Epithelial cell of proximal tubule (primary cell): ENCODE measurements at places on chromosomes 1 and 21. TPM values are rescaled to one million over a fixed set of nuclear protein-coding genes. Genes with fewer than 3 reads are reported as not detected.
A peak's percentile ranks its signal among the peaks of the same experiment; 100 is the strongest.

- no peak for DNase-seq
Measured at GRCh38 chr1:32954168-32954567, 10.4 kb downstream of the RNF19B start.

- DNase-seq = no peak
Measured at GRCh38 chr1:182910143-182910542, 42.8 kb downstream of the SHCBP1L start.

PLEKHA6 gene
- 10.4 and 19.9 TPM in 2 replicates for total RNA-seq

- DNase-seq = no peak
Measured at GRCh38 chr1:10709165-10709564, 87.3 kb downstream of the CASZ1 start.

GRCh38 chr21:46250146-46250725 lies 21.7 kb upstream of the LSS start:
- DNase-seq = no peak

DNA sequence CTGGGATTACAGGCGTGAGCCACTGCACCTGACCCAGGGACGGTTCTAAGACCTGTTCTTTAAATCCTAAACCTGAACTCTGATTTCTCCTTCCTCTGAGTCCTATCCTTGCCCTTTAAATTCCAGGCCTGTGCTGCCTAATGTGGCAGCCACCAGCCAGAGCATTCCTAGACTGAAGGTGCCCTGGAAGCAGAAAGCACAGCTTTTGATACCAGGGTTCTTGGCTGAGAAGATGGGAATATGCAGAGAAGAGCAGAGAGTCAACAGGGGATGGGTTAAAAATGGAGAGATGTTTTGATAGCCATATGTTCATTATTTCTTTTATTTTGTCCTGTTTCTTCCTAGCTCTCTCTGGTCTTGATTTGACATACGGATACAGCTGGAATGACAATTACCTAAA lies 49.7 kb downstream of the RYR2 start:
- DNase-seq = no peak

AIRE gene
- total RNA-seq = not detected in 2 replicates

DNA sequence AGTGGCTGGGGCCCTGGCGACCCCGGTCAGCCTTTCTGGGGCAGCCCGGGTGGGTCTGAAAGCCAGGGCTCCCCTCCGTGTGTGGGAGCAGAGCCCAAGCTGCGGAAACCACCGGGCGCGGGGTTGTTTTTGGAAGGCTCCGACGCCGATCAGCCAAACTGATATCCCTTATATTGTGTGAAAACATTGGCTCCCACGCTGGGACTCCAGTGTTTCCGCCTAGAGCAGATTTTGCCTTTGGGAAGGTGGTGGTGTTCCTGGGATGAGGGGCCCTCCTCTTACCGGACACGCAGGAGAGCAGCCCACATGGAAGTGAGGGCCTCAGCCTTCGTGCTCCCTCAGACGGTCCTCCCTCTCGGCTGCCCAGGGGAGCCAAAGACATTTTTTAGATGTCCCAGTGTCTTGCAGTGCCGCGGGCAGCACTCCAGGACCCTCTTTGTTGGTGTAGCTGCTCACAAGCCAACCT lies 54.3 kb downstream of the NGF start:
- DNase-seq = no peak

UQCRHL gene
- total RNA-seq = 1.4 and 2.0 TPM in 2 replicates

DNA sequence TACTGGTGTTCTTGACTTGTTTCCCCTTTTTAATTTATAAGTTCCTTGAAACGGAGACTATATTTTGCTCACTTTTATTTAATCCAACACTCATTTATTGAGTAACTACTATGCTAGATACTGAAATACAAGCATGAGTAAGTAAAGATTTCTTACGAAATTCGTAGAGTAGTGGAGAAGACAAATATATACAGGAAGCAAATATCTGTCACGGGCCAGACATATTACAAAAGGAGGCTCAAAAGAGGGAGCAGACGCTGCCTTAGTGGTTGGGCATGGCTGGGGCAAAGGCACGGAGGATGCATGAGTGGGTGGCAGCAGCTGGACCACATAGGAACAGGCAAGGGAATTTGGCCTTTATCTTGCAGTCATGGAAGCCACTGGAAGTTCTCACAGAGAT lies 6.8 kb downstream of the NCF2 start:
- no peak for DNase-seq

LINGO4 gene
- total RNA-seq = not detected in 2 replicates

GUCA2B gene
- not detected in 2 replicates for total RNA-seq

NBPF6 gene
- not detected in 2 replicates for total RNA-seq

DNA sequence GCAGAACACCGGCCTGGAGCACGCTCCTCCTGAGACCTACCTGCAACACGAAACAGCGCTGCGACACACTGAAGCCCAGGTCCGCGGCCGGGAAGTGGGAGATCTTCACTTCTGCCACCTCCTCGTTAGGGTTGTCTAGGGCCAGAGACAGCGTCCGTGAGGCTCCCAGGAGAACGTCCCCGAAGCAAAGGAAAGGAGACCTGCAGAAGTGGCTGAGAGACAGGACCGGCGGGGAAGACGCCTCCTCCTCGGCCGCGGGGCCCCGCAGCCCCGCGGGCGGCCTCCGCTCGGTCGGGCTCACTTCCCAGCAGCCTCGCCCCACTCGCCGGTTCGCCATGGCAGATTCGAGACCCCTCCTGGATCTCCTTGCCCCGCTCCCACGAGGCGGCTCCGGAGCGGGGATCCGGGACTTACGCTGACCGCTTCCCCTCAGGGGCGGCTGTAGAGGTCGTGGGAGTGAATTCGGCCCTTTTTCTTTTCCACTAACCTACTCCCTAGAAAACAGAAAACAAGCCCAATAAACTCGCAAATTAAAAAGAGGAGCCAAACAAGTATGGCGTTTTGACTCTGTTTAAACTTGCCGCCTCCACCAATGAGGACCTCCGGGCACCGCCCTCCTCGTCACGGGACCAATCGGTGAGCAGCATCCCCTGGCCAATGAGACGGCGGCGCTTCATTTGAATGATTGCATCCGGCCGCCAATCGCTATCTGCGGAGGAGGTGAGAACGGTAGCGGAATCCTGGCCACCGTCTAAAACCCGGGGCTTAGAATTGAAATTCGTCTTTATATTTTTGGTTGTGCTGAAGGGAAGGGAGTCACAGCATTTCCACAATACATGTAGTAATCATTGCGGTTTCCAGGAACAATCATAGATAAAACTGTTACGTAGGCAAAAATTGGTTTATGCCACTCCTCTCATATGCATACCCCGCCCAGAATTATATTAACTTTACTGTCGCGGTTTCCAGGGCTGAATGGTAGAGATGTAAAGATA lies at the start of gene ASPM:
TSS of gene ASPM (minus strand) at position 569 of the 995 bp plus-strand sequence. CDS start at position 337, 232 bp downstream.
- DNase-seq = peak; percentile 43

DNA sequence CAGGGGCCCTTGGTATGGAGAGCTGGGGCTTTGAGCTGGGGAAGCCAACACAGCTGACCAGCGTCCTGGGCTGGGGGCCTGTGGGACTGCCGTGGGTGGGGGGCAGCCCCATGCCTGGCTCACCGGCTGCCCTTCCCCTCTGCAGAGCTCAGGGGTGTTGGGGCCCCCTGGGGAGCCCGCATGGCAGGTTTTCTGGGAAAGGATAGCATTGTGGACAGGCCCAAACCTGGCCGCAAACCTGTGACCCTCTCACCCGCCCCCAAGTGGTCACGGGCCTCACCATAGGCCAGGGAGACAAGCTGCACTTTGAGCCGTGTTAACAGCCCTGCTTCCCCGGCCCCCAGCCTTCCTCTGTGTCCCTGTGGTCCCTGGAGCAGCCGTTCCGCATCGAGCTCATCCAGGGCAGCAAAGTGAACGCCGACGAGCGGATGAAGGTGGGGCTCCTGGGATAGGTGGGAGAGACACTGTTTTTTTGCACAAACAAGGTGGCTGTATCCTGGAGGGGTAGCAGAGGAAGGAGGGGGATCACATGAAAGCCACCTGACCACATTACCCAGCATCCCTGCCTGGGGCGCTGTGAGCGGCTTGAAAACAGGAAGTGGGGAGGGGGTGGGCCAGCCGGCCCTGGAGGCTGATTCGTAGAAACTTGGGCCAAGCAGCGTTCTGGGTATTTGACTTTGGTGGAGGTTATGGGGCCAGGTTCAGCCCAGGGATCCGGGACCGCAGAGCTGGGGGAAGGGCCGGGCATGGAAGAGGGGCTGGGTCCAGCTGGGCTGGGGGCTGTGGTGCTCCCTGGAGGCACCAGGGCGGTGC lies 65.9 kb downstream of the PIK3CD start:
- DNase-seq = no peak

DNA sequence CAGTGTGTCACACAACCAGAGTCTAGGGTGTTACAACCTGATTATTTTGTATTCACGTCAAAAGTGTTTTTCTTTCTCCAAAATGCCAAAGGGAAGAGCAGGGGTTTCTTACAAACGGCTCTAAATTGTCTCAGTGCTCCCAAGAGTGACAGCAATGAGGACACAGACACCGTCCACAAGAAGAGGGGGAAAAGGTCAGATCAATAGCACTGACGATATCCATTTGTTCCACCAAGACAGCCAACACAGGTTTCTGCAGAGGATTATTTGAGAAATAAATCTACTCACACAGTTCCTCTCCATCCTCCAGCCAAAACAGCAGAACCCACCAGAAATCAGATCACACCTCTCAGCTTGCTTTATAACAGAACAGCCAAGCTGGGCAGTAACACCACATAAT lies 193.9 kb downstream of the SEC16B start:
- DNase-seq = no peak

GRCh38 chr1:103517380-103518047 lies 8.0 kb upstream of the RNPC3 start:
- DNase-seq = no peak
